ENCODE measurements at places on chromosomes 5 and 9. TPM values are rescaled to one million over a fixed set of nuclear protein-coding genes. Genes with fewer than 3 reads are reported as not detected.

GRCh38 chr9:18268381-18268780, 205.6 kb upstream of the ADAMTSL1 start:
- no peaks in the 10 kb centered on the region for H3K4me1 ChIP-seq
- H3K36me3 ChIP-seq: no peaks in the 10 kb centered on the region

- H3K27ac ChIP-seq: no peak overlapping the region
- H3K36me3 ChIP-seq: no peaks in the 10 kb centered on the region
- H3K4me1 ChIP-seq: no peaks in the 10 kb centered on the region
- H3K27me3 ChIP-seq: peaks cover 34% of the 10 kb centered on the region
Observed at GRCh38 chr9:136201609-136202453, 3.1 kb downstream of the LHX3 start.

GRCh38 chr9:36245906-36246305, 12.3 kb downstream of the GNE start:
- H3K27ac ChIP-seq: no peak overlapping the region
- no peaks in the 10 kb centered on the region for H3K4me1 ChIP-seq
- DNase-seq: no peak
- H3K36me3 ChIP-seq: peaks cover 5% of the 10 kb centered on the region
- H3K4me3 ChIP-seq: no peak overlapping the region

GRCh38 chr9:26234865-26235264, 556.6 kb upstream of the TUSC1 start:
- H3K4me3 ChIP-seq: no peak overlapping the region
- H3K27me3 ChIP-seq: no peaks in the 10 kb centered on the region
- no peak for DNase-seq
- no peak overlapping the region for H3K27ac ChIP-seq
- H3K4me1 ChIP-seq: no peaks in the 10 kb centered on the region
- H3K36me3 ChIP-seq: no peaks in the 10 kb centered on the region

DNA sequence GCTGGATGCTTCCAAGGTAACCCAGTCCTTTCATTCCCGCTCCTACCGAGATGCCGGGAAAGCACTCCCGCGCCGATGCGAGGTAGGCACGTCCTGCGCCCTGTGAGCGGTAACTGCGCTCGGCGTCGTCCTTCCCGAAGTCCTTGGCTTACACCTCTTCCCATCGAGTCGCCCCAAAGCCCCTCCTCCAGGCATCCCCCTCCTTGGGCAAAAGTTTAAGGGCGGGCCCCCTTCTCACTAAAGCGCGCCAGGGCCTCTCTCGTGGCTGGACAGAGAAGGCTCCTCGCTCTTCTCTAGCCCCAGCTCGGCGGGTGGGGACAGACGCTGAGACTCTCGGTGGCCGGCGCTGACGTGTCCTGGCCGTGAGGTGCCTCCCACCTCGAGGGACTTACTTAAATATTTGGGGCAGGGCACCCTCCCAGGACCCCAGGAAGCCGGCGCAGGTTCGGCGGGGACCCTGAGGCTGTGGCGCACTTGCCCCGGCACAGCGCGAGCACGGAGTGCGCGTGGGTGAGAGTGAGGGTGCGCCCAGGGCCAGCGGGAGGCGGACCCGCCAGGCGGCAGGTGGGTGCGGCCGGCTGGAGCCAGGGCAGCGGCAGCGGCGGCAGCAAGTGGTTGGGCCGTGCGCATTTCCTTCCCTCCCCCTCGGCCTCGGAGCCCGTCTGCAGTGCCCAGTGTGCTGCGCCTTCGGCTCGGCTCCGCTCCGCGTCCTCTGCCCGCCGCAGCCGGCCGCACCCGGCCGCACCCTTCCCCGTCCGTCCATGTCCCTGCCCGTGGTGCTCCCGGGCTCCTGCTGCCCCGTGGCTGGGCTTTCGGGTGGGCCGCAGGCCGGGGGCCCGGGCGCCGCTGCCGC, at the start of gene ENTREP1:
ENTREP1 (plus strand) TSS at position 667 of the 853 bp plus-strand sequence; CDS start at position 762, 95 bp downstream.
- peak; percentile 77 for DNase-seq
- H3K36me3 ChIP-seq: no peaks in the 10 kb centered on the region
- peak within 1 kb of the TSS; percentile 23 for H3K4me3 ChIP-seq
- peaks cover 6% of the 10 kb centered on the region for H3K27me3 ChIP-seq
- H3K27ac ChIP-seq: peak within 1 kb of the TSS; percentile 29
- no peaks in the 10 kb centered on the region for H3K4me1 ChIP-seq

- H3K4me1 ChIP-seq: no peaks in the 10 kb centered on the region
- no peaks in the 10 kb centered on the region for H3K27me3 ChIP-seq
- no peaks in the 10 kb centered on the region for H3K36me3 ChIP-seq
- H3K27ac ChIP-seq: no peak overlapping the region
- H3K4me3 ChIP-seq: no peak overlapping the region
Observed at GRCh38 chr5:127985811-127986325, 97.7 kb upstream of the SLC12A2 start.

DNA sequence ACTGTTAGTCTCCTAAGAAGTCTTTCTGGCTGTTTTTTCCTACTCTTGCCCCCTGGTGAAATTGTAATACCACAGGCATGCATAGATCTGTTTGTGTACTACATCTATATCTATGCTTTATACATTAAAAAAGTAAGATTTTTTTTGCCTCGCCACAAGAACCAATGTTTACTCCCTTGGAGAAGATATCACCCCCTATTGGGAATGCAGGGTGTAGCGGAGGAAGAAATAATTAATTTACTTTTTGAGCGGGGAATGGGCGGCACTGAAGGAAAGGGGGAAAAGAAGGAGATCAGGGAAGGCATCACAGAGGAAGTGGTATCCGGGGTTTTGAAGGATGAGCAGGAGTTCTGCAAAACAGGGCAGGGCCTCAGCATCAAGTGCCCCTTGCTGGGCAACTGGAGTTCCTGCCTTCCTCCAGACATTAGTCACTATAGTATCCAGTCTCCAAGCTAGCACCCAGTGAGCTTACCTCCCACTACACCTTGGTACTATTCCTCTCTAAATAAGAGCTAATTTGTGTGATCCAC, 134.9 kb downstream of the GABBR2 start:
- H3K4me1 ChIP-seq: no peaks in the 10 kb centered on the region
- H3K27ac ChIP-seq: no peak overlapping the region
- H3K4me3 ChIP-seq: no peak overlapping the region
- no peaks in the 10 kb centered on the region for H3K36me3 ChIP-seq

- DNase-seq: no peak
- H3K36me3 ChIP-seq: no peaks in the 10 kb centered on the region
- no peak overlapping the region for H3K27ac ChIP-seq
- no peak overlapping the region for H3K4me3 ChIP-seq
- no peaks in the 10 kb centered on the region for H3K4me1 ChIP-seq
- H3K27me3 ChIP-seq: no peaks in the 10 kb centered on the region
Observed at GRCh38 chr9:18536554-18536953, 62.6 kb downstream of the ADAMTSL1 start.

DNA sequence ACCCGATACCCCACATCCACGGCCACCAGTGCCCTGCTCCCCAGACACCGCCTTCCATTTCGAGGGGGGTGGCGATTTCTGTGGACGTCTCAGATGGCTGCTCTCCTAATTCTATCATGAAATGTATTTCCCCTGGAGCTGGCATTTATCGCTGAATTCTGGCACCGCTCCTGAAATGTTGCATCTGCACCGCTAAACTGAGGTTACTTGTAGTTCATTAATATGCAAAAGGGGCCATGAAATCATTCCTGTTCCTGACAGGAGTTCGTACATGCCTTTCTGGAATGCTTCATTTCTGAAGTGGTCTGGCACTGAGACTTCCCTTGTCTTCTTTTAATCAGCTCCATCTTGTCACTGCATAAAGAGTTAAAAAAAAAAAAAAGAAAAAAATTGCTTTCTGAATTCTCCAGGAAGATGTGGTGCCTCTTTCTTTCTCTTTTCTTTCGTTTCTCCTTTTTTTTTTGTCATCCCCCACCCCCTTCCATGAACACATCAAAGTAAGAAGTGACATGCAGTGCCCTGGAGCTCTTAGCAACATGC, 97.7 kb upstream of the SMARCA2 start:
- no peaks in the 10 kb centered on the region for H3K4me1 ChIP-seq
- DNase-seq: peak; percentile 22
- no peaks in the 10 kb centered on the region for H3K36me3 ChIP-seq
- no peak overlapping the region for H3K27ac ChIP-seq
- H3K27me3 ChIP-seq: no peaks in the 10 kb centered on the region

GRCh38 chr9:91192381-91193086, 169.2 kb downstream of the AUH start:
- peaks cover 52% of the 10 kb centered on the region for H3K4me1 ChIP-seq
- no peaks in the 10 kb centered on the region for H3K27me3 ChIP-seq

GRCh38 chr5:50759526-50760270, 93.3 kb downstream of the PARP8 start:
- no peak overlapping the region for H3K27ac ChIP-seq
- H3K4me1 ChIP-seq: no peaks in the 10 kb centered on the region
- H3K27me3 ChIP-seq: no peaks in the 10 kb centered on the region
- no peak overlapping the region for H3K4me3 ChIP-seq
- DNase-seq: no peak

The DBH gene
- total RNA-seq: not detected

The SH3TC2 gene
- 1.3 TPM for total RNA-seq

The INSL6 gene
- 0.47 TPM for total RNA-seq

All from kidney (tissue), 22 donors.